PC-9 (cell line): ENCODE measurements at places on chromosomes 2 and 18. TPM values are rescaled to one million over a fixed set of nuclear protein-coding genes. Genes with fewer than 3 reads are reported as not detected.

UGT1A10 gene
- total RNA-seq, result not detected in 2 replicates

TSPYL6 gene
- not detected in 2 replicates for total RNA-seq

CD226 gene
- total RNA-seq, result 0.13 TPM in 2 replicates

UBXN4 gene
- 75.6 and 95.0 TPM in 2 replicates for total RNA-seq

LINC00305 gene
- not detected in 2 replicates for total RNA-seq

HOXD4 gene
- total RNA-seq, result not detected in 2 replicates

ADD2 gene
- total RNA-seq, result 3.5 and 3.8 TPM in 2 replicates

TEKT4 gene
- 0.15 TPM in 1 of 2 replicates, not detected in the other for total RNA-seq

ASPRV1 gene
- total RNA-seq, result 0.30 and 0.48 TPM in 2 replicates
